ENCODE measurements at places on chromosomes 1 and 21. TPM values are rescaled to one million over a fixed set of nuclear protein-coding genes. Genes with fewer than 3 reads are reported as not detected.

RGS7 gene
- 0.07 TPM for total RNA-seq

NES gene
- total RNA-seq, result 1.2 TPM

ORC1 gene
- total RNA-seq, result 18.1 TPM

RUNX3 gene
- 6.5 TPM for total RNA-seq

MRAP gene
- not detected for total RNA-seq

Data from A549 treated with CpdA at 1 μM for 4 hours (cell line).